ENCODE measurements at places on chromosomes 2 and 18.
A peak's percentile ranks its signal among the peaks of the same experiment; 100 is the strongest.

DNA sequence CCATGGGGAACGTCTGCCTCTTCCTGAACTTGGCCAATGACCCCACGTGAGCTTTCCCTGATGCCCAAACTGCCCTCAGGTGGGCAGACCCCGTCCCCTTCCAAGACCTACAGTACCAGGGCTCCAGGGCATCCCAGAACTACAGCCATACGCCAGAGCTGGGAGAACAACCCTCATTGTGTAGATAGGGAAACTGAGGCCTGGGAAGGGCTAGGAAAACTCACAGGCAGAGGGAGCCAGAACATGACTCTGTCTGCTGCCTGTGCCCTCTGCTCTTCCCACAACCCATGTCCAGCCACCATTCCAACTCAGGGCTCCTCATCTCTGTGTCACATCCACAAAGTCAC lies 16.8 kb upstream of the ANKRD53 start:
- peak; percentile 67 for DNase-seq

DNA sequence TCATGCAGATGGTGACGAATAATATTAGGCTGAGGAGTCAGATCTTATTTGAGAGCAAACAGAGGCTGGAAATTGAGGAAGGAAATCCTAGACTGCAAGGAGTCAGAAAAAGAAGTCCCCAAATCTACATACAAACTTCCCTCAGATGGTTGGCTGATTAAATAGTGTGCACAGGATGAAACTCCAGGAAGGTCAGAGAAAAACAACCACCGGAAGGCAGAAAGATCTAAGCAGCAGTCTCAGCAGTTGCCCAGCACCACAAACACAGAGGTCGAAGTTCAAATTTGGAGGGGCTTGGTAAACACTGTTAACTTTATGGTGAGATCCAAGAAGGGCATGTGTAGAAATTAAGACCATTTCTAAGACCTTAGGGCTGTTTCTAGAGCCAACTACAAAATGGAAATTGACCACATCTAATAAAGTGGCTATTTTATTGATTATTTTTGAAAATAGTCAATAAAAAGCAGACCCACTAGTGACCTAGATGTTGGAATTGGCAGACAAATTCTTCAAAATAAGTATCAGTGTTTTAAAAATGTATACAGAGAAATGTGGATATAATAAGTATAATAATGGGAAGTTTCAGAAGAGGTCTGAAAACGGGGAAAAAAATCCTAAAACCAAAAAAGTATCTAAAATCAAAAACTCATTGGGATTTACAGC lies 134.8 kb downstream of the GALNT1 start:
- DNase-seq = no peak

GRCh38 chr2:144942516-144943256 lies 422.8 kb upstream of the ZEB2 start:
- DNase-seq = no peak

DNA sequence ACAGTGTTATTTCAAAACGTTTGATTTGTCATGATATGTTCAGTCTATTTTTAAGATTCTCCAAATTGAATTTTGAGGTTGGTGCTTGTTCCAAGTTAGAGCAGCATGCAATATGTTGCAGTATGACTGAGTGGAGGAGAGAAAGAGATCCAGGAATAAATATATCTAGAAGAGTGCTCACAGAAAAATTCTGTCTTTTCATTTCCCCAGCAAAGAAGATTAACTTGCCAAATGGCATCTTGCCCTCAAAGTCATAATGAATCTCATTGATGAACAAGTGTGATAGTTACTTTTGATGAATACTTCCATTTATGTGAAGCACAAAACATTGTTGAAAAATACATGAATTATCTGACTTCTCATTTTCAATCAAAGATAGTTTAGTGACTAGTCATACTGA lies 95.9 kb downstream of the KCNJ3 start:
- no peak for DNase-seq

GRCh38 chr18:64678048-64678447 lies 529.2 kb upstream of the LINC00305 start:
- no peak for DNase-seq

DNA sequence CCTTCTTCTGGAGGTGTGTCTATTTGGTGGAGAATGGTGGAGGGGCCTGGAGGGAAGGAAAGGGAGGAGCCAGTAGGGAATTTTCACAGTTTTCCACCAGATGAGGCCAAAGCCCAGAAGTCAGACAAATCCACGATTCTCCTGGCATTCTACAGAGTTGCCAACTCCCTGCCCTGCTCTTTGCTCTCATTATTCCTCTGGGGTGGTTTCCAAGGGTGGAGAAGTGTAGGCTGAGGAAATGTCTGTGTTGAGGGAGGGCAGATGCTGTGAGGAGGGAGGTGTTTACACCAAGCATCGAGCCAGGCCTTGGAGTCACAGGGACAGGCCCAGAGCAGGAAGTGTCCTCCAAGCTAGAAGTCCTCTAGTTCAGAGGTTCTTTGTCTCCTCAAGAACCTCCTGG lies 124.1 kb upstream of the LGALSL start:
- peak; percentile 86 for DNase-seq

GRCh38 chr18:50686409-50686808 lies 126.5 kb downstream of the MAPK4 start:
- DNase-seq = no peak

DNA sequence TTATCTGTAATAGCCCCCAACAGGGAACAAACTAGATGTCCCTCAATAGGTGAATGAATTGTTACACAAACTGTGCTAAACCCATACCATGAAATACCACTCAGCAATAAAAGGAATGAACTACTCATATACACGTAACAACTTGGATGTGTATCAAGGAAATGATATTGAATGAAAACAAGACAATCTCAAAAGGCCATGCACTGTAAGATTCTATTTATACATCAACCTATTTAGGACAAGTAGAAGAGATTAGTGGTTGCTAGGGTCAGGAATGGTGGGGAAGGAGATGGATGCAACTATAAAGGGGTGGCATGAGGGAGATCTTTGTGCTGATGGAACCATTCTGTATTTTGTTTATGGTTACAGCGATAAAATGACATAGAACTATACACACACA lies 47.1 kb downstream of the KANSL3 start:
- no peak for DNase-seq

GRCh38 chr2:231332388-231332787 lies 63.1 kb upstream of the B3GNT7 start:
- DNase-seq = no peak

DNA sequence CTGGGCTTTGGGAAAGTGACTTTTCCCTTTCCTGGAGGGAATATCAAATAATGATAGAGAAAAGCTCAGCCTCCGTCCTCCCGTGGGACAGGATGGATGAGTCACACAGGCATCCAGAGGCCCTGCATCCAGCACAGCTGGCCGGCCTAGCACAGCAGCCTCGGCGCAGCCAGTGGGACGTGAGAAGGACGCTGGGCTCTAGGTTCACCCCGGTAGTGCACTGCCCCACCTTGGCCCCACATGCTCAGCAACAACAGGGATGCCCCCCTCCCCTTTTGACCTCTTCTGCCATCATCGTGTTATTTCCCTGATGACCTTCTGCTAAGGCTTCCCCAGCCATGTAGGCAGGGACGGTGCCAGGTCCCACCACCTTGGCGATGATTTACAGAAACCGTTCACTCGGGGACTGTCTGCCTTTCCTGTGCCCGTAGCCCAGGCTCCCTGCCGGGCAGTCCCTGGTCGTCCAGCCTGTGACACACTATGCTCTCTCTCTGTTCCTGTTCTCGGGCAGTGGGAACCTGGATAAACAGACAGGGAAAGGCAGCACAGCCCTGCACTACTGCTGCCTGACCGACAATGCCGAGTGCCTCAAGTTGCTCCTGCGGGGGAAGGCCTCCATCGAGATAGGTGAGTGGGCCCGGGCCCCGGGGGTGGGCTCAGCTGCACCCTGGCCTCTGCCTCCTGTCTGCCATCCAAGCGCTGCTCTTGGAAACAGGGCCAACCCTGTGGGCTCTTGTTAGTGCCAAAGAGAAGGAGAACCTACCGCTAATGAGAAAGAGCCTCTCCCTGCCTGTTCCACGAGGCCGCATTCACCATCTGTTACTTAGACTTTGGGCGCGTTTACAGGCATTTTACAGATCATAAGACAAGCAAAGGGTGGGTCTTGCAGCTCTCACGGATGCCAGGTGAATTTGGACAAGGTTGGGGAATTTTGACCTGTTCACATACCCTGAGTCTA lies 44.6 kb downstream of the ITGB1BP1 start:
- no peak for DNase-seq

- DNase-seq = no peak
Observed at GRCh38 chr2:9650119-9650821, 19.5 kb upstream of the YWHAQ start.

- no peak for DNase-seq
Observed at GRCh38 chr2:70984228-70984575, 5.8 kb downstream of the ANKRD53 start.
